Stimulated activated CD4-positive, alpha-beta T cell treated with anti-CD3 and anti-CD28 coated beads, Interleukin-12 subunit alpha, Interleukin-12 subunit beta, amount 100 ng/mL, for 24 hours (primary cell): ENCODE measurements at places on chromosomes 2 and 18.

- DNase-seq: no peak
Observed at GRCh38 chr2:230152334-230152733, 67.5 kb downstream of the SP110 start.

DNA sequence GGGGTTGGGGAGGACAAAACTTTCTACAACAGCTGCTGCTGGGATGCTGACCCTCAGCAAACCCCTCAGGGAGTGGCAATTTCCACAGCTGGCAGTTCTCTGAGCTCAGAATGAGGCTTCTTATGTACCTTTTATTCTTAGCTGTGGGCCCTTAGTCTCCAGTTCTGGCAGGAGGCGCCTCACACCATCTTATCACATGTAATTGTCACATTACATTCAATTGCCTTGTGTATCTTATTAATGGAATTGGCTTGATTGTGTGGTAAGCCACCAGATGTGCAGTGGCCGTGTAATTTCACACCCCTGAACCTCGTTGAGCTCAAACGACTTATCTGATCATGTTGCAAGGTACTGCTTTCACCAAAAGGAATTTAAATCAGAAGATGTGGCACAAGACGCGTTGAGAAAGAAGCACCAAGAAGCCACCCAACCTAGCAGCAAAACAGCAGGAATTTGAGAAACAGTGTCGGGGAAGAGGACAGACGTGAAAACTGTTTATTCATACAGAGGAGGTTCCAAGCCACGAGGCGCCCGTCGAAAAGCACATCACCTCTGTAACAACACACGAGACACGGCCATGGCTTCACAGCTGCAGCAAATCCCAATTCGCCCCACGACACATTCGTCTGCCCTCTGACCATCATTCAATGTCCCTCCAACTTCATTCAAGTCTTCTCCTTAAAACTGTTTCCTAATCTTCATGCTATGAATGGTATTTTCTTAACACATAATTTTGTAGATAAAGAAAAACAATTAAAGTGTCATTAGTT, 53.6 kb upstream of the LPIN2 start:
- no peak for DNase-seq

GRCh38 chr18:48940854-48941611, 9.7 kb downstream of the SMAD7 start:
- no peak for DNase-seq

GRCh38 chr2:127083819-127084503, 23.0 kb downstream of the BIN1 start:
- no peak for DNase-seq

DNA sequence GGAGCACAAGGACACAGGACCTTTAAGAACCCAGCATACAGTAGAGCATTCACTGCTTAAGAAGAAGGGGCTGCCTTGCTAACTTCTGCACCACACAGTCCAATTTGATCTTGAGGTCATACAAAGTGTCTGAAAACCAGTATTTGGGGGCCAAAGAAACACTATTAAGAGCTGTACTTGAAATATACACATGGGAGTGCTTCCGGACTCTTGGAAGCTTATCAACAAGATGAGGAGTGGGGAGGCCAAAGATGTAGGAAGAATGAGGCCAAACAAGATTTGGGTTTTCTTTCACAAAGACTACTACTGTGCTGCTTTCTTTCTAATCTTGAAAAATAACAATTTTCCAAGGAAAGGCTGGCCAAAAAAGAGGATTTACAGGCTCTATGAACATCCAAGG, 24.8 kb upstream of the MALL start:
- no peak for DNase-seq

- DNase-seq: no peak
Observed at GRCh38 chr2:55459279-55459678, 39.6 kb upstream of the CCDC88A start.

- no peak for DNase-seq
Observed at GRCh38 chr18:11494107-11494506, 115.3 kb upstream of the SLC35G4 start.

- DNase-seq: no peak
Observed at GRCh38 chr2:148885988-148886387, 11.0 kb downstream of the KIF5C start.

DNA sequence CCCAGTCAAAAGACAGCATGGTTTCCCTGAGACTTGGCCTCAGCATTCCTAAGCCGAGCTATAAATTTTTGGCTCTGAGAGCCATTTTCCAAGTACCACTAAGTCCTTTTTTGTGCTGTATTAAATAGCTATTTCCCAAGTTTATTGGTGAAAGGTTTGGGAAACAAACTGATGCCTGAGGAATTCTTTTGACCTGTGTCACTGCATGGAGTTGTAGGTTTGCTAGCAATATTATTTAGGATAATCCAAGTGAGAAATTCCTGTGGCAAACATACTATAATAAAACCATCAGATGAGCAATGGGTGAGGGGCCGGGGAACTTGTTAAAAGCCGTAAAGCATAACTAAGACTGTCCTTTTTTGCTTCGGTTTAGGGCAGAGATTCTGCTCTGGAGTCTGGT, 28.4 kb downstream of the ARHGAP28 start:
- DNase-seq: no peak

DNA sequence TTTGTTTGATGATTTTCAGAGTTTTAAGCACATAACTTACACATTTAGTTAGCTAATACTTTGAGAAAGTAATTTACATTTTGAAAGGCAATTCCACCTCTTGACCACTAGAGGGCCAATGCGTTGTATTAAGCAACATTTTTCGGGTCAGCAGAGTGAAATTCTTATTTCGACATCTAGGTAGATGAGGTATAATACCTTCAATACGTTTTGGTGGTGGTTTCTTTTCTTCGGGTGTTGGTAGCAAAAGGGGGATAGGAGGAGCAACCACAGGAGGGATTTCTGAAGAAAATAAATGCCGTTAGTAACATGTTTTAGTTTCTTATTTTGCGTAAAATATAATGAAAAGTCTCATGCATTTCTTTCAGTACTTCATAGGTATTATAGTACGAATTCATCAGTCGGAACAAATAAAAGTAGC, 106.3 kb downstream of the TTN start:
- DNase-seq: no peak

DNA sequence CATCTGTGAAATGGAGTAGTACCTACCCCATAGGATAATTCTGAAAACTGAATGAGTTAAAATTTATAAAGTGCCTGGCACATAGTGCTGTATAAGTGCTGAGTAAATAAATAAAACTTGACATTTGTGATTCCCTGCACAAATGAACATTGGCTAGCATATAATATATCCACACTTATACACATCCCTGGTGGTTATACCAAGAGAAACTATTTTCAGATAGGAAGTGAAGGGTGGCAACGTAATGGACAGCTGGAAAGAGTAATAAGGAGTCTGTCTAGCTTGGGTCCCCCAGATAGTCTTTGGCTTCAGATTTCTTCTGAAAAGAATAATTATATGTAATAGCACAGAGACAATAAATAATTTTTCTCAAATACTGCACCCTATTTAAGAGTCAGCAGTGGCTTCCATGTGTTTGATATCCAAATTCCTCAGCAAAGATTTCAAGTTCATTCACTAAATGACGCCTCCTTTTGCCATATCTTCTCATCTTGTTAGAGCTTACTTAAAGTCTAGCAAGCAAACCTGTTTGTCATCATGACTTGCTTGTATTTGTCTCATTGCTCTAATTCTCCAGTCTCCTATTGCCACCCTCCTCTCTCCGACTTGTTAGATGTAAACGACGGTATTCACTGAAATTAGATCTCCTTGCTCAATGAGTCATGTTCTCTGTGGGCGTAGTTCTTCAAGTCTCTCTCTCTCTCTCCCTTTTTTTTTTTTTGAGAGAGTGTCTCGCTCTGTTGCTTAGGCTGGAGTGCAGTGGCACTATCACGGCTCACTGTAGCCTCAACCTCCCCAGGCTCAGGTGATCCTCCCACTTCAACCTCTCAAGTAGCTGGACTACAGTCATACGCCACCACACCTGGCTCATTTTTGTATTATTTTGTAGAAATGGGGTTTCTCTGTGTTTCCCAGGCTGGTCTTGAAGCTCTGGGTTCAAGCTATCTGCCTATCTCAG, 8.7 kb upstream of the ADGRF3 start:
- DNase-seq: no peak

- no peak for DNase-seq
Observed at GRCh38 chr2:218452079-218452478, 33.2 kb downstream of the VIL1 start.

GRCh38 chr2:229257985-229258384, 13.1 kb downstream of the PID1 start:
- DNase-seq: no peak

GRCh38 chr18:74949611-74950010, 259.3 kb downstream of the PTGR3 start:
- DNase-seq: no peak

DNA sequence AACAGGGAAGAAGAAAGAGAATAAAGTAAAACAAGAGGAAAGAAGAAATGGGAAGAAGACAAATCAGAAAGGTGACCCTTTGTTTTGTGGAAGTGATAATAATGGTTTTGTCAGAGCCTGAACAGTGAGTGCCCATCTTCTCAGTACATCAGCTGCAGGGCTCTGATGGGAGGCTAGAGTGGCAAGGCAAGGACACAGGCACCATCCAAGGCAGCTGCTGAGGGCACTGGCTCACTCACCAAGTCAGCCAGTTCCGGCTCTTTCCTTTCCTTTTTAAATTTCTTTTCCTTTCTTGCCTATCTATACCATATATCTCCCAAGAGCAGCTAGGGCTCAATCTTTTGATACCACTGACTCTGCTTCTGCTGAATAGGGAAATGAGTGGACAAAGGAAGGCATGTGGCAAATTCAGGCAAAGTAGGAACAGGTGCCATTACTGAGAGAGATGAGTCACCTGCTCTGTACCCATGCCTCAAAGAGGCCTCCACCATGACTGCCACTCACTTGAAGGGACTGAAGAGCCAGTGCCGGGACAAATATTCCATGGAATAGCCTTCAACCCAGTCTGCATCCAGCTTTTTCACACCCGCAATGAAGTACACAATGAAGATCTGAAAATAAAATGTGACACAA, 6.2 kb downstream of the GGCX start:
- no peak for DNase-seq

- DNase-seq: no peak
Observed at GRCh38 chr2:111176388-111176787, 55.7 kb downstream of the BCL2L11 start.

- no peak for DNase-seq
Observed at GRCh38 chr2:53033411-53033810, 734.2 kb upstream of the CHAC2 start.

DNA sequence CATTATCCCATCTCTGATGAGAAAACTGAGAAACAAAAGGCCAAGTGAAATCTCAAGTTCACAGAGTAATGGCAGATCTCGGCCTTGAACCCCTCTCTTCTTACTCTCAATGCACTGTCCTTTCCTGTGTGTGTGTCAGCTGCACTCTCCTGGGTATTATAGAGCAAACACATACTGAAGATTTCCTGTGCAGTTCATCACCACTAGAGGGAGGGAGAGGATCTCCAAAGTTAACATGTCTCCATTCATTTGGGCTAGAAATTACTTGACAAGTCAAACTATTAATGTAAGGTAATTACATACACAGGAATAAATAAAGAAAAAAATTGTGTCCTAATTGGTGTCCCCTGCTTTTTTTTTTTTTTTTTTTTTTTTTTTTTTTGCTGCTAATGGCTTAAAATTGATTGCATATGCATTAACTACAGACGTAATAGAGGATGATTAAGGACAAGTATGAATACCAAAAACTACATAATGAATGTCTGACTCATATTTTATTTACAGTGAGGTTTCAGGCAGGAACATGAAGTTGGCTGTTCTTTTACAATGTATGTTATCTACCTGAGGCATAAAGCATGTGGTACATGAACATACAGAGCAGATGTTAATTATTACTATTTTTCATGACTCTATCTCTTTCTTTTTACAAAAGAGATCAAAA, 269.2 kb downstream of the NYAP2 start:
- DNase-seq: no peak

- DNase-seq: no peak
Observed at GRCh38 chr18:6257950-6258349, 156.8 kb downstream of the L3MBTL4 start.

- no peak for DNase-seq
Observed at GRCh38 chr2:74658516-74658915, 4.5 kb downstream of the SEMA4F start.

DNA sequence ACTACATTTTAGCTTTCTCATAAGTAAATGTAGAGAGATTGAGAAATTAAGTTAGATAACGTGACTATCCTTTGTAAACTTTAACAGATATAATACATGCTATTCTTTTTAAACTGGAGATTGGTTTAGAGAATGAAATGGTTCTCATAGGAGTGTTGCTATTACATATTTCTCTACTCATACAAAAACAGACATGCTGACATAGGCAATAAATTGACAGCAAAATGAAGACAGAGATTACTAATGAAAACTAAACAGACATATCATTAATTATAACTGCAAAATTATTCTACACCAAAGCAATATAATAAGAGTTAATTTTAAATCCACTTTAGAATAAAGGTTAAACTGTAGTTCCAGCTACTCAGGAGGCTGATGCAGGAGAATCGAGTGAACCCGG, 227.6 kb downstream of the CBLN2 start:
- no peak for DNase-seq

DNA sequence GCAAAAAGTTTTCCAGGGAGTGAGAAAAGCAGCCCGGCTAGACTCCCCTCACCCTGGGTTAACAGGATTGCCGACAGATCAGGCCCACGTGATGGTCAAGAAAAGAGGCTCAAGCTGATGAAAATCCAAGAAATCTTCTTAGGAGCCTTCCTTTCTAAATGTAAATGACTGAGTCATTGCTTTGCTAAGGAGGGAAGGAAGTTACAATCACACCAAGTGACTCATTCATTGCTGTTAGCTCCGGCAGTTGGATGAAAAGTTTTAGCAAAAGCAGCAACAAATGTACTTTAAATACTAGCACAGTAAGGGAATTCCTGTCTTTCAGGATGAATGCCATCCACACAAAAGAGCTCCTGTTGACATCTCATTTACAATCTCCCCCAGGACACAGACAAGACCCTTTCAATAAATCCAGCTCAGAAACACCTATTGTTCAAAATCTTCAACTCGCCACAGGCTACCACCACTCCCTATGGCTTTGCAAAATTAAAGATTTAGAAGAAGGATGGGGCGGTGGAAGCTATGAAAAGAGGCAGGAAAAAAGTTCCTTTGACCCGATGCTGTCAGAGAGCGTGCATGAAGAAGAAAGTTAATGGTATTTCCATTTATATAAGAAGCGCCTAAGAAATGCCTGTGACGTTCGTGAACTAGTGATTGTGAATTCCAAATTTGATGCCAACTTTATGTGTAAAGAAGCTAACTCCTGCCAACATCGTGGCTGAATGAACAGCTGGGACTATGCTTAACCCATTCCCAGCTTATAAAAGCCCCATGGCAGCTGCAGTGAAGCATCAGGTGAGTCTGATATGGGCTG, 153.7 kb downstream of the TGIF1 start:
- DNase-seq: no peak

GRCh38 chr2:141630407-141630930, 500.3 kb downstream of the LRP1B start:
- no peak for DNase-seq

GRCh38 chr2:109333414-109334210, 204.6 kb downstream of the SH3RF3 start:
- DNase-seq: no peak
